ENCODE measurements at places on chromosomes 4 and X.
A peak's percentile ranks its signal among the peaks of the same experiment; 100 is the strongest.

DNA sequence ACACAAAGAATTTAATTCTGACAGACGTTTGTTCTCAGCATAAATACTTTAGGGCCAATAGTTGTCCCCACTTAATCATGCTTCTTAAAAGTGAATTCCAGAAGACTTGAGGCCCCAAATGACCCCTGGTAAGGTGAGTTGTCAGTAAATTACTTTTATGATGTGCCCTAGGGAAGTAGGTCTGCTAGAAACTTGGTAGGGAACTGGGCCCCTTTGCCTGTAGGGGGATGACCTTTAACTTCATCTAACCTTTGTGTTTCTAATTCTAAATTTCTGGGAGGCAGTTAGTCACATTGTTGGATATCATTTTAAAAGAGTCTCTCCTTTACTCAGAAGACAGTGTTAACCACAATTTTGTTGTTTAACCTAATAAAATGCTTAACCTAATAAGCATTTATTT, 28.8 kb downstream of the HHIP start:
- DNase-seq = no peak

DNA sequence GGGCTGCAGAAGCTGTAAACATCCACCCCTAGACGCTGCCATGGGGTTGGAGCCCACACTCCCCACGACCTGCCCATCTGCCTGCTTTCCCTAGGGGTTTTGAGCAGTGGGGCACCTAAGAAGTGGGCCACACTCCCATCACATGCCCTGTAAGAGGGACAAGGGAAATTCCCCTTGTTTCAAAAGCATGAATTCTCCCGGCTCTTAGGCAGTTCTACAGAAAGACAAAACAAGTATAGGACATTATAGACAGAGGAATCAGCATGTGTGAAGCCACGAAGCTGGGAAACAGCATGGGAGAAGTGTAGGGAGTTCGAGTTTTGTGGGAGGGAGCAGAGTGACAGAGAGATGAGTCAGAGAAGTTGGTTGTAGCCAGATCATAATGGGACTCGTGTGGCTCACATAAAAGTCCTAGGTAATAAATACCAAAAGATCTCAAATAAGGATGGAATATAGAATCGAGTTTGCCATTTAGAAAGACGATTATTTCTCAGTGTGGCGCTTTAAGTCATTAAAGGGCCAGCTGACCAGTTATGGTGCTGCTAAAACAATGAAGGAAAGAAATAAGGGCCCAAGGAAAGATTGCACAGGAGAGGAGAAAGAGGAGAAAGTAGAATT, 23.9 kb downstream of the APOO start:
- DNase-seq = no peak

- no peak for DNase-seq
These were observed 4.5 kb downstream of the CFAP299 start for GRCh38 chr4:80340036-80340435.

GRCh38 chrX:9875801-9876200, 89.6 kb downstream of the SHROOM2 start:
- peak; percentile 36 for DNase-seq

- DNase-seq = no peak
These were observed 274.5 kb downstream of the GPAT3 start for GRCh38 chr4:83810428-83810827.

DNA sequence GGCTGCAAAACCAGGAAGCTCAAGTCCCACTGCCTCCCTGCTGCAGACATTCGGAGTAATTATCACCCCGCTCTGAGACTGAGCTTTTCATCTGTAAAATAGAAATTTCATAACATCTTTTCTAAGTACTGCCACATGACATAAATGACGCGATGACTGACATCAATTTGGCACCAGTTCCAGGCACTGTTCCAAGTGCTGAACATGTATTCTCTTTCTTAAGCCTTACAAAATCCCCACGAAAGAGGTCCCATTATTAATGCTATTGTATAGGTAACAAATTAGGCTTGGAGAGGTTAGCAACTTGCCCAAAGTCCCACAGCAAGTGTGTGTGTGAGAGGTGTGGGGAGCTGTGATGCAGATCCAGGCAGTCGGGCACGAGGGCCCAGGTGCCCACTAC, 56.4 kb downstream of the SLC2A9 start:
- no peak for DNase-seq

DNA sequence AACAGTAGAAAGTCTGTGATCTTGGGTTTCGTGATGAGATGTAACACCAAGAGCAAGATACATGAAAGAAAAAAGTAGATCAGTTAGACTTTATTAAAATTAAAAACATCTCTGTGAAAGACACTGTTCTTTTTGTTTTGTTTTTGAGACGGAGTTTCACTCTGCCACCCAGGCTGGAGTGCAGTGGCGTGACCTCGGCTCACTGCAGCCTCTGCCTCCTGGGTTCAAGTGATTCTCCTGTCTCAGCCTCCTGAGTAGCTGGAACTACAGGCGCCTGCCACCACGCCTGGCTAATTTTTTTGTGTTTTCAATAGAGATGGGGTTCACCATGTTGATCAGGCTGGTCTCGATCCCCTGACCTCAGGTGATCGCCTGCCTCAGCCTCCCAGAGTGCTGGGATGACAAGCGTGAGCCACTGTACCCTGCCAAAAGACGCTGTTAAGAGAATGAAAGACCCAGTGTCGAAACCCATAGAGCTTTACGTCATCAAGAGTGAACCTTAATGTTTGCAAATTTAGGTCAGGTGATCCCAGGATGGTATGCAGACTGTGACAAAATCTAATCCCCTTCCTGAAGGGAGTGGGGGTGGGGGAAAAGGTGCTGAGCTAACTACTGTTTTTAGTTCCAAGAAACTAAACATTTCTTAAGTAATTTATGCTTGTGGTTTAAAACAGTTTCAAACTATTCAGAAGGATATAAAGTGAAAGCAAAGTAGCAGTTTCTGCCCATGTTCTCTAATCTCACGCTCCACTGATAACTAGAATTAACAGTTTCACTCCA, 8.0 kb downstream of the OFD1 start:
- no peak for DNase-seq

GRCh38 chr4:45475548-45475947, 648.3 kb downstream of the GABRG1 start:
- DNase-seq = no peak

DNA sequence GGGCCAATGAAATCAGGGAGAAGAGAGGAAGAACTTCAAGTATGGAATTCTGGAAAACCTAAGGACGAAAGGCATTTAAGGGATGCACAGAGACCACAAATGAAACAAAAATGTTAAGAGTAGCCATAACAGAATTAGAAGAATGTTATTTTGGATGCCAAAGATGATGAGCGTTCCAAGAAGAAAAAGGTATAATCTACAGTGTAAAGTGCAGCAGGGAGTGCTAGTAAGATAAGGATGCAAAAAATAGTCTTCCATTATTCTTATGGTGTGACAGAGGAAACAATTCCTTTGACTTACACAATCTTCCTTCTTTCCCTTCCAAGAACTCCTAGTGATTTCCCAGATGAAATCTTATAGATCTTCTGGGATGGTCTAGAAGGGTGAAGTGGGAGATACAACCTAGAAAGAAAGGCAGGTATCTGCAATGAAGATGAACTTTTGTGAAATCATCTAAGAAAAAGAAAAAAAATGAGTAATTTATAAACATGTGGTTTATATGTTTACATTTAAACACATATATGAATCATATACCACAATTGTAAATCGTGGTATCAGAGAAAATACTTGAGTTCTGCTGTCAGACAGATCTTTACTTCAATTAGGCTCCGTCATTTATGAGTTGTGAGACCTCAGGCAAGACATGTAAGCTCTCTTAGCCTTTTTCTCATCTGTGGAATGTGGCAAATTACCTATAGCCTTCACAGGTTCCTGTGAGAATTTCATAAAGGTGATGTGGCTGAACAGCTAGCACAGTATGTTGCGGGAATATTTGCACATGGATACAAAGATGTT, 8.1 kb downstream of the MORF4L2 start:
- no peak for DNase-seq

GRCh38 chr4:30882443-30882842, 162.3 kb downstream of the PCDH7 start:
- no peak for DNase-seq

GRCh38 chr4:8029689-8030088, 90.0 kb upstream of the AFAP1 start:
- no peak for DNase-seq

DNA sequence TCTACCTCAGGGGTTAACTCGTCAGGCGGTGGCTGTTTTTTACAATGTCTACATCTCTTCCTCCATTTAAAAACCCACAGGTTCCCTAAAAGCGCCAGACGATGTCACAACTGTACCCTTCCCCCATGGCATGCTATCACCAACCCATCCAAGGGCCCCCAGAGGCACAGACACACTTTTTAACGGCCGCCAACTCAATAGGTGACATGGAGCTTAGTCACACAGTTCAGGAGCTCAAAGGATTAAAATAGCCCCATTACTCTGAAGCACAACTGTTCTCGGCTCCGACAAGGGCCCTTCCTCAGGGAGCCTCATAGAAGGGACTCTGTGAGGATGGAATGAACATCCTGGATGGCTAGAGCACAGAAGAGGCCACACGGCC, 12.4 kb downstream of the SH3KBP1 start:
- no peak for DNase-seq

DNA sequence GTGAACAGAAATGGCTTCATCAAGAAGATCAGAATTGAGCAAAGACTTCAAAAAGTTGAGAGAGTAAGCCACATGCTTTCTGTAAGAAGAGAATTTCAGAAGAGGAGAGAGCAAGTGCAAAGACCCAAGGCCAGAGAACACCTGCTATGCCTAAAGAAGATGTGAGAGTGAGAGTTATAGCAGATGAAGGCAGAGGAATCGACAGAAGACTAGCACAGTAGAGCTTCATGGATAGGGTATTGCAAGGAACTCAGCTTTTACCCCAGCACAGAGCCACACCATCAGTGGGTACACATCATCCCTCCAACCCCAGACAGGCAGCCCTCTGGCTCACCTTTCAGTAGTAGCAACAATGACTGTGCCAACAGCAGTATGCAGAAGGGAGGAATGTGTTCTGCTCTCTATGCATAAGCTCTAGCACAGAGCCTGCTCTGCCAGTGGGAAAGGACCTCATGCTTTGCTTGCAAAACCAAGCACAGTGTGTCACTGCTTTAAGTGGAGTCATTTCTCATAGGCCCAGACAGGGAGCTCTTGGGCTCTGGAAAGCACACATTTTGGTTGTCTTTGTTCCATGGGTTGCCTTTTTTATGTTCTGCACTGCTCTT, 318.6 kb downstream of the NAF1 start:
- DNase-seq = no peak

DNA sequence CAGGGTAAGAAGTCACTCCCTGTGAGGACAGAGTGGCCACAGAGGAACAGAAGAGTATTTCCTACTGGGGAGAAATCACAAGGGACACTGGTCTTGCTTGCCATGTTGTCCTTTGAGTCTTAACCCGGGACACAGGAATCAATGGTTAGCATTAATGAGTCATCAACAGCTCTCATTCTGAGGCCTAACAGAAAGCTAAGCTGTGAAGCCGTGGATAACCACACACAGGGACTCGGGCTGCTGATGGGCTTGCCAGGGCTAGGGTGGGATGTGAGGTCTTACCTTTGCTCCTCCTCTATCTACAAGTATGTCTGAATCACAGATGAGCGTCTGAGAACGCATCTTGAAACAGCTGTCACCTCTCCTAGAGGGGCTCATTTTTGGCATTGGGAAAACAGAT, 22.2 kb downstream of the HELT start:
- no peak for DNase-seq

GRCh38 chrX:81229229-81229628, 27.3 kb downstream of the SH3BGRL start:
- DNase-seq = no peak

- DNase-seq = no peak
These were observed 10.6 kb downstream of the UVSSA start for GRCh38 chr4:1357356-1358248.

GRCh38 chr4:164514765-164515164, 239.2 kb upstream of the SMIM31 start:
- no peak for DNase-seq

DNA sequence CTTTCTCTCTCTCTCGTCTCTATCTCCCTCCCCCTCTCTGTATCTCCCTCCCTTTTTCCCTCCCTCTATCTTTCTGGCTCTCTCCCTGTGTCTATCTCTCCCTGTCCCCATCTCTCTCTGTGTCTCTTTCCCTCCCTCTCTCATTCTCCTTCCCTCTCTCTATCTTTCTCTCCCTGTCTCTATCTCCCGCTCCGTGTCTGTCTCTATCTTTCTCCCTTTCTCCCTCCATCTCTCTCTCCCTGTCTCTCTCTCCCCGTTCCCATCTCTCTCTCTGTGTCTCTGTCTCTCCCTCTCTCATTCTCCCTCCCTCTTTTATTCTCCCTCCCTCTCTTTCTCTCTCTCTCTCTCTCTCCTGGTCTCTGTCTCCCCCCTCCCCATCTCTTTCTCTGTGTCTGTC, 22.9 kb downstream of the IL3RA start:
- no peak for DNase-seq

- no peak for DNase-seq
These were observed 72.0 kb upstream of the GPM6A start for GRCh38 chr4:175884048-175884447.

- DNase-seq = no peak
These were observed 21.9 kb downstream of the GPRIN3 start for GRCh38 chr4:89285745-89286144.

DNA sequence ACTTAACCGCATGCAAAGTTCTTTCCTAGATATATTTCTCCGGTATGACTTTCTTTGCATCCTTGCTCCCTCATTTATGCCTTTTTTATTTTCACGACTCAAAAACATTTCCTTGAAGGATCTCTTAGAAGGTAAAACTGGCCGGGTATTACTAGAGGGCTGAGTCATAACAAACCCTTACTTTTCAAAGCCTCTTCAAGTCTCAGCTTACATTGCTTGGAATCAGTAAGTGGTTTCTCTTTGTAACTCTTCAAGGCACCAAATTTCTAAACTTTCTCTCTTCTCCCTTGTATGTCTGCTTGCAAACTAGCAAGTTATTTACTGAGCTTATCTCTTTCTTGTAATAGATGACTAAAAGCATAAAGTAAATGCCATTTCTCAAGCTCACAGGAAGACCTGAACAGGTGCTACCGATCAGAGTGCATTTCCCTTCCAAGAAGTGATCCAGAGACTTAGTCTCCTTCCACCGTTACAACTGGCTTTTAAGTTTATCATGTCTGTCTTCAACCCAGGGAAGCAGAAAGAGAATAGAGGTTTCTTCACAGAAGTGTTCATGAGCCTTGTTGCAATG, 75.5 kb downstream of the ANXA10 start:
- DNase-seq = no peak

DNA sequence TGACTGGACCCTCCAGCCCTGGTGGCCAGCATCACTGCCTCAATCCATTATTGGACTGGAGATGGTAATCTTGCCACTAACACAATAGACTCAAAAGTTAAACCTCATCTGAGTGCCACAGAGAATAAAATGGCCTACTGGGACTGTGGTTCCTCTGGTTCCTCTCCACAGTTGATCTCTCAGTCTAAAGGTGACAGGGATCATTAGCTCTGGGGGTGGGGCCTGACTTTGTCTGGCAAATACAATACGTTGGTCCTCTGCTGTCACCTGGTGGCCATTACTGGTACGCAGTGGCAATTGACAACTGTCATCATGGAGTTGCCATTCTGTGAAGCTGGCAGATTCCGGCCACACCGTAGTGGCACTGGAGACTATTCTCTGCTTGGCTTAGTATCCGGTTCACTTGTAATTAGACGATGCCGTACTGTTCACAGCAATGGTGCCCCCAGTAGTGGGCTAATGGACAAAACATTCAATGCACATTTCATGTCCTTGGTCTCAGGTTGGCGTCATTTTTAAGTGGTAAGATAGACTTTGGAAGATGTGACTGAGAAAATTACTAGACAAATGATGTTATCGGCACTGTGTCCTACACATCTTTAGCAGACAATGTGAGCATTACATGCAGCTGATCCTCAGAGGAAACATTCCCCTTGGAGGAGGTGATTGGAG, 6.7 kb downstream of the FGFBP2 start:
- peak; percentile 84 for DNase-seq
